ENCODE measurements at places on chromosomes 5 and 9.

GRCh38 chr9:98885575-98886295, 58.0 kb upstream of the COL15A1 start:
- DNase-seq = no peak

DNA sequence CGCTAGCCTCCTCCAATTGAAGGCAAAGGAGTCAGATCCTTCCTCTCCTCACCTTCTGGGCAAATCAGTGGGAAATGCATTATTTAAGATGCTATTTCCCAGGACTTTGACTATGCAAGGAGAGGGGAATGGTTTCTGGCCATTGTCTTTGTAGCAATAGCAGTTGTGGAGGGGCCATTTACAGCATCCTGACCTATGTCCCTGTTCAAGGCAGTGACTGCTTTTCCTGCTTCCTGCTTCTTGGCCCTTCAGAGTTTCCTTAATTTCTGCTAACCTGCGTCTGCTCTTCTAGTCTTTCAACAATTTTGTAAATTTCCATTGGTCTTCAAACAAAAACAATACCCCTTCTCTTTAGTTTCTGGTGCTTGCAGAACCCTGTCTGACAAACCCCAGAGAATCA, 72.8 kb upstream of the PPARGC1B start:
- DNase-seq = no peak

- no peak for DNase-seq
Measured at GRCh38 chr9:96435345-96435744, 14.6 kb upstream of the HABP4 start.

GRCh38 chr9:68927165-68927564, 86.7 kb downstream of the PRKACG start:
- DNase-seq = no peak

DNA sequence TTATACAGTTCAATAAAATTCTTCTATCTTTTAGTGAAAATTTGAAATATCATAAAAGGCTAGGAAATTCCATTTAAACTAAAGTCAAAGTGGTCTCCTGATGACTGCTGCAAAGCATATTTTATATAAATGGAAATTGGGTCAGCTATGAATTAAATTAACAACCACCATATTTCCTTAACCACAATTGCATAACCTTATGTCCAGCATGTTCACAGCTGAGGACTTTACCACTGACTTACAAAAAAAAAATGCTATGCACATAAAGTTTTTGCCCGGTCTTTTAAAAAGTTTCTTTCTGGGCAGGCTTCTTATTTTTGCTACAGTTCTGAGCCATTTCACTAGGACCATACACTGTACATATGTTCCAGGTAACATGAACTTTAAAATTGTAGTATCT, 208.6 kb upstream of the RGMB start:
- DNase-seq = no peak

GRCh38 chr5:120096413-120096812, 367.7 kb upstream of the PRR16 start:
- no peak for DNase-seq

DNA sequence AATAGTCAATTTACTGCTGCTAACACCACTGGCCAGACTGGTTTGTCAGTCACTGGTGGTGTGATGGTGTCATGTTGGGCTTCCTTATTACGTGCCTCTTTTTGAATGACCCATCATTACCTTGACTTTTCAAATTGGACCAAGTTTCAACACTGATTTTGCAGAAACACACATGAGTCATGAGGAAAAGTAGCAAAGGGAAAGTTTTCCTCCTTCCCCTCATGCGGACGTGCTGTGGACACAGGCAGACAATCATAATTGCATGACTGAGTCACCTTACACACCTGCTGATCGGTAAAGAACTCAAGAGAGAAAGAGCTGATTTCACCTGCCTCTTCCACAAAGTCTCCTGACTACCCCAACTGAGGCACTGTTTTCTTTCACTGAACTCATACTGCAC, 324.5 kb downstream of the ARRDC3 start:
- DNase-seq = no peak

DNA sequence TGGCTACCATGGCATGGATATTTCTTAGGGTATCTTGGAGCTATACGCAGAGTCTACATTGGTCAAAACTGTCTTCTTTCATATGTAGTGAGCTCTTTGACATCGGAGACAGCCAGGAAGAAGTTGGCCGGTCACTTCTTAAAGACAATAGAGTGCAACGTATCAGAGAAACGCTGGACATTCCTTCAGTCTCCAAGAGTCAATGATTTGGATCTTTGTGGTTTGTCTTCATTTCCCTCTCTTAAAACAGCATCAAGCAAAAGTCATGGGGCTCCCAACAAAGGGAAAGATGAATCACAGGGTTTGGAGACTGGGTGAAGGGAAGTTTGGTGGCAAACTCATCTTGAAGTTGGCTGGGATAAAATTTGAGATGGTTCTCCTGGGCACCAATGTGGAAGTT, 320.1 kb downstream of the AGTPBP1 start:
- DNase-seq = no peak

- DNase-seq = no peak
Measured at GRCh38 chr9:77725820-77726219, 77.7 kb upstream of the GNA14 start.

- DNase-seq = no peak
Measured at GRCh38 chr9:16625161-16625631, 245.3 kb downstream of the BNC2 start.

GRCh38 chr5:362978-363765, 41.7 kb downstream of the AHRR start:
- no peak for DNase-seq

DNA sequence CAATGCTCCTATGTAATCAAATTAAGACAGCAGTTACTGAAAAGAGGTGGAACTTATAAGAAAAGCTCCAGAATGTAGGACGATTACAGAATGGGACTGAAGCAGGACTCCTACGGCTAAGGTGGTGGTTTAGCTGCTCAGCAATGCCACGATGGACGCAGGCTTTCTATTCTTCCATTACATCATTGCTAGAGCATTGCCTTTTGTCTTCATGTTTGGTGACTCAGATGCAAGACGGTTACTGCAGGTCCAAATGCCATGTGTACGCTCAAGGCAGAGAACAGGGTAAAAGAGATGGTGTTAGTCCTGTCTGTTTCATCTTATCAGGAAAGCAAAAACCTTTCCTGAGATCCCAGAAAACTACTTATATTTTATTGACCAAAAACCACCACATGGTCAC, 255.1 kb downstream of the ZSWIM6 start:
- no peak for DNase-seq

- DNase-seq = no peak
Measured at GRCh38 chr9:108889649-108890067, 27.6 kb downstream of the ACTL7A start.

DNA sequence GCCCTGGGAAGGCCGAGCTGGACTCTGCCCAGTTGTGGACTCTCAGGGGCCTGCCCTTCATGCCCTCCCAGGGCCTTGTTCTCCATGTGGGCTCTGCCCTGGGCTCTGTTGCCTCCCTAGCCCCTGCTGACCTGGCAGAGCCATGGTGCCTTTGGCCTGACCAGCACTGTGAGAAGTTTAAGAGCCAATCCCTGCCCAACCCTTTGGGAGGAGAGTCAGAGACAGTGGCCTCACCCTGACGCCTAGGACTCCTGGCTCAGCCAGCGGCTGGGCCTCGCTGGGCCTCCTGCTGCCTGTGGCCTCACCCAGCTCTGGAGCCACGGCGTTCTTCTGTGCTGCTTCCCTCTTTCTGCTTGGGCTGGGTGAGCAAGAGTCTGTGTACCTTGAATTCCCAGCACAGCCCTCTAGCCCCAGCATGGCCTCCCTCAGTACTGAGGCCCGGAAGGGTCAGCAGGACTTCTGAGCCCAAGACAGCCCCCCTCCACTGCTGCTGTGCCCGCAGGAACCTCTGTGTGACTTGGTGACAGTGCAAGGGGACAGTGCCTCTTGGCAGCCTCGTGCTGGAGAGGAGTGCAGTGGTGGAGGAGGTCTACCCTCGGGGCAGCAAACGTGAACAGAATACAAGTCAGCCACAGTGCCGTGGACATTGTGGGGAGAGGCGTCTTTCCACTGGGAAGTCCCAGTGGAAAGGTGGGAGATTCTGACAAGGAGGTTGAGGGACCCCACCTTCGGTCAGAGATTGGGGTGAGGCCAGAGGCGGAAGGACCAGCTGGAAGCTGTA, 97.4 kb downstream of the CACNA1B start:
- DNase-seq = no peak

- no peak for DNase-seq
Measured at GRCh38 chr5:139893873-139894272, 98.3 kb downstream of the PSD2 start.

DNA sequence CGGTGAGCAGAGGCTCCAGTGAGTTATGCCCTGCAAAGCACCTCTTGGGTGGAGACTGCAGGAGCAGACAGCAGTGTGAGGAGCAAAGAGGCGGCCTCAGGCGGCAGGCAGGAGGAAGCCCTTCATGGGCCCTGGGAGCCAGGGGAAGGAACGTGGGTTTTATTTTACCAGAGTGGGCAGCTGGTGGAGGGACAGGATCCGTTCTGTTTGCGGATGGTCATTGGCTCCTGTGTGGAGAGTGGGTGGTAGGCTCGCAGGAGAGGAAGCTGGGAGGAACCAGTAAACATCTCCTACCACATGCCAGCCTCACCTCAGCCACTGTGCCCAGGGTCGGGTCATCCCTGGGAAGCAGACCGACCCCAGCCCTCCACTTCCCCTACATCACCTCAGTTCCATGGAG, 24.4 kb downstream of the HNRNPH1 start:
- no peak for DNase-seq

DNA sequence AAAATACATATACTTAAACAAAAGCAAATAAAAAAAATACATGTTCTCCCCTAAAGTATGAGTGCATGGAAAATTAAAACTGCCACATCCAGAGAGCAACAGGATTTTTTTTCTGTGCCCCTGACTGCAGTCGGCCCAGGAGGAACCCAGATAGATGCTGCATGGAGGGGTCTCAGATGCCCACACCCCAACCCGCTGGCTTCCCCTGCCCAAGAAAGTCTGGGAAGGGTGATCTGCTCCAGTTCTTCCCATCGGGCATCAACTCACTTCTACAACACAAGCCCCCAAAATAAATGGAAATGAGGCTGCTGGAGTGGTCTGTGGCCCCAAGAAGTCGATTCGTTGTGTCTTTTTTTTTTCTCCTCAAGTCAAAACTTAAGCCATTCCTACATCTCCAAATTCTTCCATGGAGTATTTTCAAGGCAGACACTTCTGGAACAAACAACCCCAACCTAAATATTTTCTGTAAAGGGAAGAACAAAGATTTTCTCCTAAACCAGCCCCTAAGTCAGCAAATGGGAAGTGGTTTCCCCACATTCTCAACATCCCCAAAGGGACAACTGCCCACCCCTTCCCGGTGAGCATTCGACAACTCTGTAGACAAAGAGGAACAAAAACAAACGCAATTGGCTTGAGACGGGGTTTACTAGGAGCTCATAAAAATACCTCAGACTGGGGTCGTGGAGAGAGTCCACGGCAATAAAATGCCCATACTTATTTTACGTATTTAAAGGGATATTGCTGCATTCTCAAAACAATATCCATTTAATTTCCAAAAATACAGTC, 46.7 kb downstream of the ROR2 start:
- no peak for DNase-seq

GRCh38 chr5:179404321-179405053, 59.2 kb upstream of the ADAMTS2 start:
- DNase-seq = peak; percentile 68

- DNase-seq = no peak
Measured at GRCh38 chr5:180097163-180097894, 25.8 kb upstream of the RNF130 start.

DNA sequence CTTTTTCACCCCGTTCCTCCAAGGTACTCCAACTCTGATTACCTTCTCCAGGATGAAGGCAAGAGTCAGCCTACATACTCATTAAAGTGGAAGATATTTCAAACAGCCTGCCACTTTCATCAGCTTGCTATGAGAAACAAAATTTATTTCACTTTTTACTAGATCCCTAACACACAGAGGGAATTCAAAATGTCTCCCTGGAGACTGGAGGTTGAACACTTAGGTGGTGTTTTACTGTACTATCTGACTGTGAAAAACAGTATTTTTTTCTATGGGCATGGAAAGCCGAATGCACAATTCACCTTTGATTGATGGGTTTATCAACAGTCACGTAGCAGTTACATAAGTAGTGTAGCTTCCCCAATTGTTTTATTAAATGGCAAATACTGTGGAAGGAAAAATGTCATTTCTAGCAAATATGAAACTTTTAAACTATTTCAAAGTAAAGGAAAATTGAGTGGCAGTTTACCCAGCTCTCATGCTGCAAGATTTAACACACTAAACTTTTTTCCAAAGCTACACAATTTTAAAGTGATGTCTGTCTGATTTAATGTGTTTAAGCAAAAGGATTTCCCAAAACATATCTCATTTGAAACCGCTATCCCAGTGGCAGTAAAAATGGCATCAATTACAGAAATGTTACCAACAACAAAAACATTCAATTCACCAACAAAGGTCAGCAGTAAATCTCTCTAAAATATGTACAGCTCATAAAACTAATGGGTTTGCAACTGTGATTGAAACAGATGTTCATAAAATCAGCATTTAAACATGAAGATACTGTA, 125.0 kb upstream of the TLE4 start:
- no peak for DNase-seq

- no peak for DNase-seq
Measured at GRCh38 chr5:133252133-133252480, 200.3 kb downstream of the HSPA4 start.

- DNase-seq = no peak
Measured at GRCh38 chr9:81462801-81463200, 226.5 kb downstream of the TLE1 start.

DNA sequence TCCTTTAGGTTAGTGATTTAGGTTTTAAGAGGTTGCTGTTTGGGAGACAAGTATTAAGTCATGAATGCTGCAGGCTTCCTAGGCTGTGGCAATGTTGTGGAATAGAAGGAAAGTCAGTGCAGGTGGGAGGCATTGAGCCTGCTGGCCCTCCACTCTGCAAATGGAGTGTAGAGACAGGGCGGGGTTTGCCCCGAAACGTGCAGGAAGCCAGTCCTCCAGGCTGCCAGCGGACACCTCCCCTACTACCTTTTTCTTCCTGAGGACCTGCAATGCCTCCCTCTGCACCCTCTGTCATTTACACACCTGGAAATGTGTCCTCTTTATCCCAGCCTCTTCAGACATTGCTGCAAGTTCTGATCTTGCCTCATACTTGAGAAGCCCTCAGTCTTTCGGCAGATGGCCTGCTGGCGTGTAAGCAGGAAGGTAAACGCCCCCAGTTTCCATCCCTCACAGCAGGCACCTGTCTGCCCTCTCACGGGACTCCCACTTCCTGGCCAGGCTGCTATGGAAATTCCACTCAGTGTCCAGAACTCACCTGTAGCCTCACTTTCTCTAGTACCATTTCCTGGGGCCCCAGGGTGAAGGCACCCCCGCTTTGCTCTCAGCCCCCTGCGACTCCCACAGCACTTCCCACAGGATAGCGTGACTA, 81.6 kb upstream of the BOD1 start:
- DNase-seq = no peak

DNA sequence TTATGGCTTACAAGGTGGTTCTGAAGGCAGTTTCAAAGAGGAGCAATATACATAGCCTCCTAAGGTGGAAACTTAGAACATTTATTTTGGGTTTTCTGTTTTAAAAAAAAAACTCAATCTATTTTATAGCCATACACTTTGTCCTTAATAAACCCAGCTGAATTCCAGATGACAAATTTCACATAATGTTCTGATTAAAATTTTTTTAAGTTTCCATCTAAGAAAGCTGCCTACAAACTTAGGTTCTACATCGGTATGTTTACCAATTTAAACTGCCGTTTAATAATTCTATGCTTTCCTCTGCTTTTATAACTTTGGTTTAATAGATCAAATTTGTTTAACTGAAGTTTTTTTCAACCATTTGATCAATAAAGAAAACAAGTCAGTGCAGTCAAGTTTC, 12.5 kb downstream of the NR3C1 start:
- no peak for DNase-seq

- no peak for DNase-seq
Measured at GRCh38 chr5:63025679-63026078, 447.1 kb downstream of the LRRC70 start.
